Right ventricle myocardium inferior (tissue), 1 donor: ENCODE measurements at places on chromosomes 2 and 18.

DNA sequence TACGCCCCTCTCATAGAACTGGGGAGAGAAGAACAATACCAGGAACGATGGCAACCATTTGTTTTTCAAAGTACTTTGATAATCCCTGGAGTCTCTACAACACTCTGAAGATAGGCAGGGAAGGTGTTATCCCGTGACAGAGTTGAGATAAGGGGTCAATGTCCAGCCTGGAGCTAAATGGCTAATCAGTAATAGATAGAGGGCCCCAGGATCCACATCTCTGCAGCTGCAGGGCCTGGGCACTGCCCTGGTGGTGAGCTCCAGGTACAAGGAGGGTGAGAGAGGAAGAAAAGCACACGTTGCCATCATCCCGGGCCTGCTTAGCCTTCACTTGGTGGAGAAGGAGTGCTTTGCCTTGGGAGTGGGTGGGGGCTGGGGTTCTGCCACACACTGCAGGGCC lies 260.6 kb downstream of the PRKCE start:
- DNase-seq: no peak

- DNase-seq: peak; percentile 82
These were observed 62.2 kb downstream of the KIAA2012 start for GRCh38 chr2:202135091-202135874.

- no peak for DNase-seq
These were observed 265.3 kb upstream of the STON1 start for GRCh38 chr2:48264627-48265026.

- no peak for DNase-seq
These were observed 153.0 kb downstream of the TMEM247 start for GRCh38 chr2:46632349-46632748.
